Uterus (tissue), 4 donors: ENCODE measurements at places on chromosomes 4 and X. TPM values are rescaled to one million over a fixed set of nuclear protein-coding genes. Genes with fewer than 3 reads are reported as not detected.
A peak's percentile ranks its signal among the peaks of the same experiment; 100 is the strongest.

The SAGE1 gene
- total RNA-seq: not detected

The GEMIN8 gene
- 59.1 TPM for total RNA-seq

The PDCL2 gene
- not detected for total RNA-seq

The WDR19 gene
- 62.4 TPM for total RNA-seq

The LDB2 gene
- 298 TPM for total RNA-seq

The MAGEA4 gene
- not detected for total RNA-seq

The KLKB1 gene
- 1.1 TPM for total RNA-seq

The SPANXN4 gene
- total RNA-seq: not detected

The CLDN2 gene
- 1.4 TPM for total RNA-seq

The CDK16 gene
- 80.5 TPM for total RNA-seq

The SLC39A8 gene
- 17.3 TPM for total RNA-seq

The CFAP97 gene
- 20.9 TPM for total RNA-seq

DNA sequence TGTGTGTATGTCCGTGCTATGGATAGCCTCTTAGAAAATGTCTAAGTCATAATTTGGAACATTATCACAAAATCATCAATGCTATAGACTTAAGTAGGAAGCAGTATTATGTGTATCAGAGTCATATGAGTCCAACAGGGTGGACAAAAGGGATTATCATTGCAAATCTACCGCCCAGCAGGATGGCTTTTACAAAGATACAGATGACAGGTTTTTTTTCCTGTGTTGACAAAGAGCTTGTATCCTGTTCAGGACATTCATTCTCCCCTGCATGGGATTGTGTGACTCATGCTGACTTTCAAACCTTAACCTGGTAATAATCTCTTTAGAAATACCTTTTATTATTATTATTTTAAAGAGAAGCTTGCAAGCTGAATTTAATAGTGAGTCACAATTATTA lies 310.3 kb upstream of the GNPDA2 start:
- no peak for DNase-seq

DNA sequence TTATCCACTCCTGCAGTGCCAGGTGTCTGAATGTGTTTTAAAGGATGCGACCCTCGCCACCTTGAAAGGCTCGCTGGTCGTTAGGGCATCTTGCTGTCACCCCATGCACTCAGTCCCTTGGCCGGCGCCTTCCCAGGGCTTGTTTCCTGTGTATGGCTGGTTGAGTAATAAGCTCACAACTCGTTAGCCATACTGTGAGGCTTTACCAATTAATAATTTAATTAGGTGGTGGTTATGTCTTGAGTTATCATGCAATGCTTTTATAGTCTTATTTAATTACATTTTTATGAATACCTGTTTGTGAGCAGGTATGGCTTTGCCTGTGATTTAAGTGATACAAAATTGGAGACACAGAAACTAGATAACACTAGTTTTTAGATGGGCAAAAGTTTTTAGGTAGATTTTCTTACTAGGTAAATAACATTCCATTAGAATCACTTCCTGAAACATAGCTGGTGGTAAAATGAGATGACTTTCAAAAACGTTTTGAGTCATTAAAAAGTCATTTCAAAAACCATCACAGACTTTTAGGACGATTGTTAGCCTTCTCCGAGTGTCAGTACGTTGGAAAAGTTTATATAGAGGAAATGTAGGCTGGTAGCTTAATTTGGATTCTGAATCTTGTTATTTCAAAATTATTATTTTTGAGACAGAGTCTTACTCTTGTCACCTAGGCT lies 18.2 kb downstream of the PTTG2 start:
- DNase-seq: no peak

GRCh38 chr4:30722359-30723200 lies 2.4 kb downstream of the PCDH7 start:
- peak; percentile 22 for DNase-seq

GRCh38 chr4:106289737-106290136 lies 26.3 kb downstream of the TBCK start:
- DNase-seq: no peak

GRCh38 chr4:153465140-153465539 lies 1.0 kb upstream of the TMEM131L start:
- no peak for DNase-seq

DNA sequence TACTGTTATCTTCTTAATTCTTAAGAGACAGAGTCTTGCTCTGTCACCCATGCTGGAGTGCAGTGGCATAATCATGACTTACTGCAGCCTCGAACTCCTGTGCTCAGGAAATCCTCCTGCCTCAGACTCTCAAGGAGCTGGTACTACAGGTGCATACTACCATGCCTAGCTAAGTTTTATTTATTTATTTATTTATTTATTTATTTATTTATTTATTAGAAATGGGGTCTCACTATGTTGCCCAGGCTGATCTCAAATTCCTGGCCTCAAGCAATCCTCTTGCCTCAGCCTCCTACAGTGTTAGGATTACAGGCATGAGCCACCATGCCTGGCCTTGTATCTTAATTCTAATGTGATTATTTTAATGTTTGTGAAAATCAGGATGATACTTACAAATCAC lies 125.6 kb downstream of the THOC2 start:
- no peak for DNase-seq

GRCh38 chr4:113695328-113696169 lies 66.0 kb downstream of the CAMK2D start:
- no peak for DNase-seq

- DNase-seq: no peak
Observed at GRCh38 chrX:42978655-42979379, 200.9 kb upstream of the PPP1R2C start.

GRCh38 chr4:878796-879728 lies 53.1 kb downstream of the GAK start:
- no peak for DNase-seq

- peak; percentile 61 for DNase-seq
Observed at GRCh38 chr4:113436360-113436759, 325.2 kb downstream of the CAMK2D start.

DNA sequence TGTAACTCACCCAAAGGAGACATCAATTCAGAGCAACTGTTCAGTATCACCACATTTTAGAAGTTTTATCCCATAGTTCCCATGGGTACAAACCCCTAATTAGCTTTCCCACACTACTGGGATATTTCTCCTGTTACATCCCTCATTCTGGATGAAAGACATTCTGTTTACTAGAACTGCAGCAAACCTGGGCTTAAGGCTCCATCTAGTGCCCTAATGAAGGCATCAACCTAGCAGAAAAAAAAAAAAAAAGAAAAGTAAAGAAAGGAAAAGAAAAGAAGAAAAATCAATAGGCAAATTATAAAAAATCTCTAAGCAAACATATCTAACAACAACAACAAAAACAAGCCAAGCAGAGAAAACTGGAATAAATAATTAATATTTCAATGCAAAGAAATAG lies 133.7 kb upstream of the CPXCR1 start:
- DNase-seq: no peak

GRCh38 chr4:144611850-144612249 lies 34.1 kb upstream of the HHIP start:
- DNase-seq: no peak

- no peak for DNase-seq
Observed at GRCh38 chr4:154344686-154345085, 146.9 kb downstream of the DCHS2 start.

DNA sequence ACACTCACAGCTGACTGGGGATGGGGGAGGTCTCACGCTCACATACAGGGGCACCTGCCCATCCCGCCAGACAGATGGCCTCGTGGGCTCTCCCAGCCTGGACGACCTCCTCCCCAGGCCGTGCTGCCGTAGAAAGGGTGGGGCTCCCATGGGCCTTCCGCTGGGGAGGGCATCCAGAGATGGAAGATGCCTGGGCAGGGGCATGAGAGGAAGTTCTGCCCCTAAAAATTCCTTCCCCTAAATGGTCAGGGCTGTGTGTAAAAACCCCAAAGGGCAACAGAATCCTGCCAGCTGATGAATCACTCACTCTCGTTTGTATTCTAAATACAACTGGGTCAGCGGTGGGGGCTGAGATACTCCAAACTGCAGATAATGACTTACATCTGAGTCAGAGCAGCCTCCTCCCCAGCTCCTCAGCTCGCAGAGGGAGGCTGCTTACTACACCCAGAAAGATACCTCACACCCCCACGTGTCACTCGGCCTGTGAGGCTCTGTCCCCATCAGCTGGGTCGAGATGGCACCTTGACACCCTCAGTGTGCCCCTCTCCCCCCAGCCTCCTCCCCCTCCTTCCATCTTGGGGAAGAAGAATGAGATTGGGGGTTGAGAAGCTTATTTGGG lies 10.1 kb downstream of the WDR1 start:
- peak; percentile 96 for DNase-seq

- no peak for DNase-seq
Observed at GRCh38 chr4:118249890-118250289, 102.9 kb downstream of the PRSS12 start.

GRCh38 chrX:16910376-16910775 lies 36.1 kb upstream of the REPS2 start:
- DNase-seq: no peak

DNA sequence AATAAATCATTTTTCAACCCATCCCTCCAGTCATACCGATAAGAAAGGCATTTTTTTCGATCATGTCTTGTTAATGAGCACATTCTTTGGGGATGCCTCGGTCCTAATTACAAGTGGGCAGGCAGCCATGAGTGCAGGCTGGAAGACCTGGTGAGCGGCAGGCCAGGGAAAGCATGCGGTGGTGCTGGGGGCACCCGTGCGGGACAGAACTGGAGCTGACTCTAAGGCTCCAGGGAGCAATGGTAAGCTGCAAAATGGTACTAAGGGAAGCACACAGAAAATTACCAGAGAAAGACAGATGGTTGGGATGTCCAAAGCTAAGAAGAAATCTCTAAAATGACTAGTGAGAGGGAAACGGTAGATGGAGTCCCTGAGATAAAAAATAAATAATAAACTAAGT lies 411.0 kb upstream of the AGA start:
- DNase-seq: no peak

DNA sequence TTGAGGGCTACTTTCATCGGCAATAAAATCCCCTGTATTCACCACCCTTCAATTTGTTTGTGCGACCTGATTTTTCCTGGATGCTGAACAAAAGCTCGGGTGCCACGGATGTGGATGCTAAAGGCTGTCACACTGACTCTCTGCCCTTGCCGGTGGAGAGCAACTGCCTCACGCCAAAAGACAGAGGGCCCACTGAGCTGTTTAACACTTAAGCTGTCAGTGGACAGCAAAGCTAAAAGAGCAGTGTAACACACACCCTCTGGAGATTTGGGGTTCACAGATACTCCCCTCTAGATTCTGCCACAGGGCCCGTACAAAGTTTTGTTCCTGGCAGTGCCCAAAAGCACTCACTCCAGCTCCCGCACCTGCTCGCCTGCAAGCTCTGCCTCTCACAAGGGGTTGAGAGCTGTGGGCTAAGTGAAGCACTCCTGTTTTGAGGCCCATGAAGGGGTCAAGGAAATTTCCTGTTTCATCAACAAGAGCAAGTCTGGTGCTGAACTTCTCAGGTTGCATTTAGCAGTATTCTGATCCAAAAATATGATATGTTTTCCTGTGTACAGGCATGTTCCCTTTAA lies 1571.9 kb downstream of the ADGRL3 start:
- no peak for DNase-seq

GRCh38 chr4:26093551-26093950 lies 179.5 kb downstream of the SMIM20 start:
- no peak for DNase-seq

DNA sequence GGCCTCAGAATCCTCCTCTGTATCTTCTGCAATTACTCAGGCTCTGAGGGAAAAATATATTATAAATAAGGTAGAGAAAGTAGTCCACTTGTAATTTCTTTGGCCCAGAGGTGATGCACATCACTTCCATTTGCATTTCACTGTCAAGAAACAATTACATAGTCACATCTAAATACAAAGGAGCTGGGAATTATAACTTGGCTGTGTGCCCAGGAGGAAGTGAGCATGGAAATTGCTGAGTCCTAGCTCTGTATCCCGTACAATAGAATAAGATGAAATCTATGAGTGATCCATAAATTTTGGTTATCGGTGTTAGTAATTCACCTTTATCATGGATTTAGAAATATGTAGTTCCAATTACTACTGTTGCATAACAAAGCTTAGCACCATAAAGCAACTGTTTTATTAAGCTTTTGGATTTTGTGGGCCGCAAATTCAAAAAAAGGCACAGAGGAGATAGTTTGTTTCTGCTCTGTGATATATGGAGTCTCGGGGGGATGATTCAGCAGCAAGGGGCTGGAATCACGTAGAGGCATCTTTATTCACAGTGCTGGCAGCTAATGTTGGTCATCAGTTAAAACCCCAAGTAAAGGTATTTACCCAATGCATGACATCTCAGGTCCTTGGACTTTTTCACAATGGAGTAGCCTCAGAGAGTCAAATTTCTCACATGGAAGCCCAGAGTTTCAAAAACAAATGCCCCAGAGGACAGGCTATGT lies 241.4 kb upstream of the GALNT7 start:
- no peak for DNase-seq

DNA sequence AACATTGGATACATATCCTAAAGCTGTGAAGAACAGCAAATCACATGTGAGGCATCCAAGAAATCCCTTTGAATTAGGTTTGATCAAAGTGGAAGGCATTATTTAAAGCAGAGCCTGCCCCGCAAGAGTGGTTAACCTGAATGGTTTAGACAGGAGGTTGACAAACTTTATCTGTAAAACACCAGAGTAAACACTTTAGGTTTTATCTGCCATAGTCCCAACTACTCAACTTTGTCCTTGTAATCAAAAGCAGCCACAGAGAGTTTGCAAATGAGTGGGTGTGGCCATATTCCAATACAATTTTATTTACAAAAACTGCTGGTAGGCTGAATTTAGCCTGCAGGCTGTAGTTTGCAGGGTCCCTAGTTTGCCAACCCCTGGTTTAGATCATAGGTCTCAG lies 25.2 kb upstream of the FGFBP2 start:
- DNase-seq: no peak

DNA sequence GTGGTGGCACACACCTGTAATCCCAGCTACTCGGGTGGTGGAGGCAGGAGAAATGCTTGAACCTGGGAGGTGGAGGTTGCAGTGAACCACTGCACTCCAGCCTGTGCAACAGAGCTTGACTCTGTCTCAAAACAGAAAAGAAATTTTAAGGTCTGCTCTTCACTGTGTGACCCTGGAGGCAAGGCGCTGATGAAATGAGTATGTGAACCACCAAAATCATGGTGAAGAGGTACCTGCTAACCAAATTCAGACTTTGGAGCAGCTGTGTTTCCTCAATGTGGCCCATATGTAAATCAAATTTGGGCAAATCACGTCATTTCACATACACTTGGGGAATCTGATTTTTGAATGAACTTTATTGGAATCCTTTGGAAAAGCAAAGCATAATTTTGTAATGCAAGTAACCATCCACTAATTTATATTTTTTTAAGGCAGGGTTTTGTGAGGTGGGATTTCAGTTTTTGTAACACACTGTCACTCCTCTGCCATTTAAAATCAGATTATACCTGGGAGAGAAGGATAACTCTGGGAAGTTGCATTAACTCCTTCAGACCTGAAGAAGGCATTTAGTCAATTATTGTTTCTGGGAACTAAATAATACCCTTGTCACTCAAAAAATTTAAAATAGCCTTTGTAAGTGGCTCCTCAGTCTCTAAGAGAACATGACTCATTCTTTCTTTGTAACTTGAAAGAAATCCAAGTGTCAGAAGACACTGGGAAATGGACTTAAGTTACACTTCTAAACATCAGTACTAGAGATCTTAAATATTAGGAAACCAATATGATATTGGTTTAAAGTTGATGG lies 24.0 kb downstream of the DOCK11 start:
- DNase-seq: no peak

GRCh38 chrX:131359611-131360010 lies 70.5 kb upstream of the IGSF1 start:
- no peak for DNase-seq

GRCh38 chr4:188002751-188003150 lies 7.2 kb downstream of the ZFP42 start:
- DNase-seq: no peak
